NCI-H187 treated with DMSO at 0.1 percent for 48 hours (cell line): ENCODE measurements at places on chromosomes 6 and 20.

- peak; percentile 68 for DNase-seq
Observed at GRCh38 chr6:68777956-68778355, 142.9 kb downstream of the ADGRB3 start.

DNA sequence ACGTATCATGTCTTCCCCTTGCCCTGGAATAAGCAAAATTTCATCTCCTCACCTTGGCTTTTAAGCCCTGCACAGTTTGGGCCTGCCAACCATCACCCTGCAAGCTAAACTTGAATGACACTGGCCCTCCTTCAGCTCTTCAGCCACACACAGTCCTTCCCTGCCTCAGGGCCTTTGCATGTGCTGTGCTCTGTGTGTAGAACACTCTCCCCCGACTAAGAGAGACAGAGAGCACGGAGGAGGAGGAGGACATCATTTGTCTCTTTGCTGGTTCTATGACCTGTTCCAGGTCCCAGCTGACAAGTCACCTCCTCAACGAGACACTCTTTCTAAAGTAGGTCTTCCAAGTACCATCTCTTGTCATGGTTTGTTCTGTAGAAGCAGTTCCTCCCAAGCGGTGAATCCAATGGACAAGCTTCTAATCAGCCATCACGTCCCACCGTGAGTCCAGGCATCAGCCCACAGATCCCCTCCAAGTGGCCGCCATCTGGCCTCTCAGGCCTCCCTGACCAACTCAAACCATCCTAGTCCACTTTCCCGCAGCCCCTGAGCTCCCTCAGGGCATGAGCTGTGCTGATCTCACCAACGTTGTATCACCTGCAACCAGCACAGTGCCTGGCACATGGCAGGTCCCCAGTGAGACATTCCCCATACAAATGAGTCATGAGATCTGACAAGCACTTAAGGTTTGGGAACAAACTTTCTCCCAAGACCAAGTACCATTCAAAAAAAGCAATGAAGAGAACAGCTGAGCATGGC is 30.5 kb downstream of the NFATC2 start:
- DNase-seq = no peak

DNA sequence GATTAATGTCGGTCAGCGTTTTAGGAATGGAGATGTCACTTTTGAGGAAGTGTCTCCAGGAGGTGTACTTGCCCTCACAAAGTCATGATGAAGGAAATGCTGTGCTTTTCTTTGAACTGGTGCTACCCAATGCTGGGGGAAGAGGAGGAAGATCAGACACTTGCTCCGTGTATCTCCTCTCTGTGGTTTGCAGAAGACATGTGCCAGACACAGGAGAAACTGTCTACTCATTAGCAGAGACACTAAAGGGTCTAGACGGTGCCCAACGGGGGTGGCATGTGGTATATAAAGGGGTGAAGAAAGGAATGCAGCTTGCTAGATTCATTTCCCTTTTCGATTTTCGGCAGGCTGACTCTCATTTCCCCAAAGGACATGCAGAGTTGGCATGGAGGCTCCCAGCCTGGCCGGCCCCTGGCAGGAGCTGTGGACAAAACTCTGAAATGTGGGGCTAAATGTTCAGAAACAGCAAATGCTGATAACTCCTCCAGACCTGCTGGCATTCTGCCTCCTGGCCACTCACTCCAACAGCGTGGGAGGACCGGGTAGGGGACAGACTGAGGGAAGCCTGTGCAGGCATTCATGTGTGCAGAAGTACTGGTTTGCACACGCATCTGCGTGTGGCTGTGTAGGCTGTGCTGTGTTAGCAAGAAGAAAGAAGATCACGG is 59.6 kb upstream of the QKI start:
- no peak for DNase-seq

DNA sequence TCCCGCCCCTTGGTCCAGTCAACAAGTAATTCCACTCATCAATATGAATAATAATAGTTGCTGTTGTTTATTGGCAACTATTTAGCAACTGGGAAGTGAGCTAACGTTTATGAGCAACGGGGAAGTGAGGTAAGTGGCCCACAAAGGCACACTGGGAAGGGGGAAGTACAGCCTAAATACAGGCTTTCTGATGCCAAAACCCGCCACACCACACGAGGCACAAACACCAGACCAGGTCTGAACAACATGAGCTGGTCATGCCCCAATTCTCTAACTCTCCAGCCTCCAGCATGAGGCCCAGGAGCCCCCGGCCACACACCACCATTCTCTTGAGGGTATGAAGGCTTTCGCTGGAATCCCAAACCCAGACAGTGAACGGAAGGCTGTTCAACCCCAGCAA is 50.8 kb downstream of the PREX1 start:
- DNase-seq = no peak

- no peak for DNase-seq
Observed at GRCh38 chr20:44145131-44145775, 41.7 kb downstream of the JPH2 start.

DNA sequence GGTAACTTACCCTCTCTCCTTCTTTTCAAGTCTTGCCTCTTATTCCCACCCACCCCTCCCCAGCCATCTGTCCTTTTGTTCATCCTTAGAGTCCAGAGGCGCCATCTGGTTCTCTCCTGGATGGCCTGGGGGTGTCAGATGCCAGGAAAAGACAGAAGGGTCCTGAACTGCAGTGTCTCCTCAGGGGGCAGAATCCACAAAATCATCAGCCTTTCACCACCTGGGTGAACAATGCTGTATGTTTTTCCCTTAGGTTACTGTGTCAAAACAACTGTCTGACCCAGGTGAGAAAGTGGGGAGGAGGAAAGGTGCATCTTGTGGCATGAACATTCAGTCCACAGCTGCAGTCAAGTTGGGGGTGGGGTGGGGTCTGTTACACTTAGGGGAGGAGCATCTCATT is 47.9 kb upstream of the FYN start:
- no peak for DNase-seq

GRCh38 chr6:44111434-44112417 is 15.5 kb downstream of the MRPL14 start:
- no peak for DNase-seq

GRCh38 chr6:119181046-119181445 is 102.6 kb upstream of the FAM184A start:
- DNase-seq = no peak

GRCh38 chr6:111663692-111664564 is 58.2 kb upstream of the TRAF3IP2 start:
- DNase-seq = peak; percentile 33

DNA sequence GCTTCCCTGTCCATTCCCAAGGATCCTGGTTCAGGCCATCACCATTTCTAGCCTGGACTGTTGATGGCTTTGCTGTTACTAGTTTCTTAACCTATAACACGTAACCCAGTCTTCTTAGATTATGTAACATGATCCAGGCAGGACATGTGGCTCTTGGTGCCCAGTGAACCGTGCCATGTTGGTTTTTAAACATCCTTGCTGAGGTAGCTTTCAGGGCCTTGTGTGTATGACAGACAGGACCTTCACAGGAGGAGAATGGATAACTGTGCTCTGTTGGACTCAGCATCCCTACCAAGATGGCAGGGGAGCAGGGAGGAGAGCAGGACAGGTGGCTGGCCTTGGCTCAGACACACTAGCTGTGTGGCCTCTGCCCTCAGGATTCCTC is 46.8 kb downstream of the PANK2 start:
- DNase-seq = no peak

DNA sequence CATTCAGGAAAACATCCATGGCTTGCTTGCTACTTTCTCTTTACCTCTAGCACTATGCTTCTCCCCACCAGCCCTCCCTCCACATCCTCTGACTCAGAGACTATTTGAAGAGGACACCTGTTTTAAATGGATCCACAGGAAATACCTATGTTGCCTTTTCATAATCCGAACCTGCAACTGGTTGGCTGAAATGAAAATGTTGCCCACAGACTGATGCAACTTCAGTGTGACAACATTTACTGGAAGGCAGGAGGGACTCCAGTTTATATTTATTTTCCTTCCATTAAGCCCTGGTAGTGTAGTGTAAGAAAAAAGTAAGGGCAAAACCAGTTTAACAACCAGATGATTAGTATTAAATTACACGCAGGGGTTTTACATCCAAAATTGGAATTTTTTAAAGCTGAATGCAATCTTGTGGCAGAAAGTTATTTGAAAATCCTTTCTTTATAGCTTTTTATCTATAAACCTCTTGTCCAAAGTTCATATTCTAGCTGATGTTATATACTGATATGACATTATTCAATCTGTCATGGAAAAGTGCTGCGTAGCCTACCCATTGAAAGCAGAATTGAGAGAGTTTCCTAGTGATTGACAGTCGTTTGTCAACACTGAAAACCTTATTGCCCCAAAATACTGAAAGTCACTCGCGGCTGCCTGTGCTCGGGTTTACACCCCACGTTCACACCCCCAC is 881 bp upstream of the AIG1 start:
- no peak for DNase-seq

- no peak for DNase-seq
Observed at GRCh38 chr6:112799889-112800288, 452.8 kb downstream of the RFPL4B start.

GRCh38 chr6:51137777-51138176 is 319.1 kb downstream of the TFAP2B start:
- DNase-seq = no peak

DNA sequence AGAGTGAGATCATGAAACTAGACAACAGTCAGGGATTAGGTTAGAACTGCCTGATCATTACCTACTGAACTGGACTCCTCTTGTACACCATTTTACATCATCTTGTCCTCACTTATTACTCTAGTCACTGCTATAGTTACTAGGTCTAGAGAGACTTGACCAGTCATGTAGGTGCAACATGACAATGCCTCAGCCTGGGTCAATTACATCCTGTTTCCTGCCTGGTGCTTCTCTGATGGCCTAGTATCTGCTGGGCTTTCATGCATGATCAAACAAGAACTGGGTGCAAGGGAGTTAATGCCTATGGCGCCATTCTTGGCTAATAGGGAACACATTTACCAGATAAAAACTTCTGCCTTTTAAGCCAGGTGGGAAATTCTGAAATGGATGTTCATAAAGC is 39.2 kb upstream of the MMS22L start:
- no peak for DNase-seq

- DNase-seq = no peak
Observed at GRCh38 chr6:11210386-11211138, 21.9 kb downstream of the NEDD9 start.

- no peak for DNase-seq
Observed at GRCh38 chr20:32512047-32512385, 73.1 kb downstream of the NOL4L start.

GRCh38 chr6:113857556-113858479 is 673 bp downstream of the MARCKS start:
- DNase-seq = no peak

GRCh38 chr20:47642118-47642517 is 140.4 kb downstream of the NCOA3 start:
- no peak for DNase-seq

DNA sequence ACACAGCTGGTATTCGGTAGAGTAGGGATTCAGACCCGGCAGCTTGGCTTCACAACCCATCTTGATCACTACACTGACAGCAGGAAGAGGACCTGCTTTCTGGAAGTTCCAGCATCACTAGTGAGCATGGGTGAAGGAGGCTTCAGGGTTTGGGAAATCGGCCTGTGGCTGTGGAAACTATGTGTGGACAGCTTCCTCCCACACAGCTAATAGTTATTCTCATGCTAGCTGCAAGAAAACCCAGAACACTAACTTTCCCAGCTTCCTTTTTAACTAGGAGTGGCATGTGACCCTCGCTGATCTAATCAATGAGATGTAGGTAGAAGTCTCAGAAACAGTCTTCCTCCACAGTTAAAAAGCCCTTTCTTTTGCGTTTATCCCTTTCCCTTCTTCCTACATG is 36.3 kb upstream of the SIRPA start:
- no peak for DNase-seq

DNA sequence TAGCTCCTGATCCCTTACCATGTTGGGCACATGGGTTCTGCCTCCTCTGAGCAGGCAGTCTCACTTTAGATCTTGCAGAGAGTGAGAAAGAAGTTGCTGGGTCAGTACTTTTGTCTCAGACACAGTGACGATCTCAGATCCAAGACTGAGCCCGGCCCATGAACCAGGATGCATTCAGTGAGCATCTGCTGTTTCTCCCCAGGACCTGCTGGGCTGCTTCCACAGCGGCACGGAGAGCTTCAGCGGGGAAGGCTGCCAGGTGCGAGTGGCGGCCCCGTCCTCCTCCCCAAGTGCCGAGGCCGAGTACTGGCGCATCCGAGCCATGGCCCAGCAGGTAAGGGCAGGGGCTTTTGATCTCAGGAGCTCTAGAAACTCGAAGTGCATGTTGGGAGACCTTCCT is 53.9 kb upstream of the SMIM28 start:
- DNase-seq = no peak

GRCh38 chr20:31566319-31566657 is 38.8 kb upstream of the ID1 start:
- no peak for DNase-seq

- DNase-seq = no peak
Observed at GRCh38 chr6:36608788-36609563, 14.8 kb downstream of the SRSF3 start.

DNA sequence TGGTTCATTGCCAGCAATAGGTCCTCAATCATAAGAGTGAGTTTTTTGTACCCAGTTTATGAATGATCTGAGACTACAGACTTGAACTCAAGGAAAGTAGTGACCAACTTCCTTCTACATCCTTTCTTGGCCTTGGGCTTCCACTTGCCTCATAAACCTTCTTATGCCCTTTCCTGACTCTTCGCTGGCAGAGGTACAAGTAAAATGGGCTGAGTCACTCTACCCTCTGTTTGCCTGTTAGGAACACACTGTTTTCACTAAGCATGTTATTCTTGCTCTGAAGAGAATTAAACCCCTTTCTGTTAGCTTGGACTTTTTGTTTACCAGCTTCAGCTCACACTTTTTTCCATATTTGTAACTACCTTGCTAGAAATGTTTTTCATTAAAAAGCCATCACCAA is 74.4 kb downstream of the PKHD1 start:
- DNase-seq = no peak

GRCh38 chr20:53795170-53795569 is 201.5 kb upstream of the ZNF217 start:
- no peak for DNase-seq

GRCh38 chr6:109867970-109868358 is 110.1 kb upstream of the GPR6 start:
- DNase-seq = no peak

GRCh38 chr20:22373164-22373895 is 211.0 kb downstream of the FOXA2 start:
- DNase-seq = no peak

DNA sequence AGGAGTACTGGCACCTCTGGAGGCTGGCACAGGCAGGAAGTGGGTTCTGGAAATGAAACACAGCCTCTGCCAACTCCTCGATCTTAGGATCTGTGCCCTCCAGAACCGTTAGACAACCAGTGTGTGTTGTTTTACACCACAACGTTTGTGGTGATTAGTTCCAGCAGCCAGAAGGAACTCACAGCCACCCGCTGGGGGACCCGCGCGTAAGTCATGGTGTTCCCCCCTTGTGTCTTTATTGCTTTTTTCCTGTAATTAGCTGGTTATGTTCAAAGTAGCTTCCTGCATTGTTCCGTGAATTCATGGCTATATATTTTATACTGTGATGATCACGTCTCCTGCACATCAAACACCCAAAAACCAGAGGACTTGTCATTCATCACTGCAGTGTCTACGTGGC is 117.4 kb downstream of the RNASET2 start:
- no peak for DNase-seq
